Fibroblast of lung (primary cell): ENCODE measurements at places on chromosomes 7 and 10. TPM values are rescaled to one million over a fixed set of nuclear protein-coding genes. Genes with fewer than 3 reads are reported as not detected.

The CYP3A4 gene
- 0.17 TPM in 1 of 2 replicates, not detected in the other for total RNA-seq

The ERVW-1 gene
- not detected in 2 replicates for total RNA-seq

The IFIT3 gene
- 23.6 and 33.5 TPM in 2 replicates for total RNA-seq

The TACC2 gene
- 4.6 and 7.6 TPM in 2 replicates for total RNA-seq

The HOGA1 gene
- 1.0 and 1.5 TPM in 2 replicates for total RNA-seq

The MKX gene
- 2.8 and 15.0 TPM in 2 replicates for total RNA-seq

The KLF14 gene
- total RNA-seq: under 0.01 TPM in 2 replicates

The AGBL3 gene
- 1.3 TPM in 2 replicates for total RNA-seq

The RAB18 gene
- 36.0 and 42.1 TPM in 2 replicates for total RNA-seq

The MYL10 gene
- not detected in 2 replicates for total RNA-seq

The MALRD1 gene
- 1.3 and 1.7 TPM in 2 replicates for total RNA-seq

The CYP26C1 gene
- under 0.01 TPM in 2 replicates for total RNA-seq

The TNKS2 gene
- total RNA-seq: 57.5 and 61.6 TPM in 2 replicates

The DOCK1 gene
- total RNA-seq: 74.7 and 91.0 TPM in 2 replicates

The IKZF1 gene
- total RNA-seq: under 0.01 TPM in 1 of 2 replicates, not detected in the other

The PGAM2 gene
- total RNA-seq: 0.26 and 0.33 TPM in 2 replicates

The CTAGE4 gene
- 0.17 and 1.0 TPM in 2 replicates for total RNA-seq

The ICA1 gene
- under 0.01 and 0.17 TPM in 2 replicates for total RNA-seq

The SPDYE9 gene
- total RNA-seq: not detected in 2 replicates

The HABP2 gene
- total RNA-seq: not detected in 2 replicates

The MCM10 gene
- total RNA-seq: 0.51 and 0.83 TPM in 2 replicates

The PRKCQ gene
- under 0.01 and 0.26 TPM in 2 replicates for total RNA-seq

The HOXA10 gene
- under 0.01 and 0.17 TPM in 2 replicates for total RNA-seq

The CREB5 gene
- 3.1 and 28.4 TPM in 2 replicates for total RNA-seq

The AGFG2 gene
- 2.6 and 3.1 TPM in 2 replicates for total RNA-seq

The KCND2 gene
- 2.1 TPM in 2 replicates for total RNA-seq

The PPA1 gene
- 287 and 313 TPM in 2 replicates for total RNA-seq

The CXCL12 gene
- total RNA-seq: 526 and 611 TPM in 2 replicates

The PDE6C gene
- total RNA-seq: not detected in 2 replicates

The TET1 gene
- 3.3 and 3.6 TPM in 2 replicates for total RNA-seq

The TAS2R39 gene
- not detected in 2 replicates for total RNA-seq

The RPEL1 gene
- total RNA-seq: 0.17 and 0.26 TPM in 2 replicates

The PON1 gene
- not detected in 2 replicates for total RNA-seq

The OTUD1 gene
- total RNA-seq: 6.7 and 6.8 TPM in 2 replicates

The SLC13A1 gene
- not detected in 2 replicates for total RNA-seq

The POM121L12 gene
- not detected in 2 replicates for total RNA-seq

The RBM28 gene
- total RNA-seq: 9.5 and 11.2 TPM in 2 replicates

The NUDT13 gene
- total RNA-seq: 2.1 and 2.6 TPM in 2 replicates

The ADAM12 gene
- 21.0 and 33.9 TPM in 2 replicates for total RNA-seq

The SLC26A5 gene
- total RNA-seq: not detected in 2 replicates

The CCDC3 gene
- 0.26 and 0.33 TPM in 2 replicates for total RNA-seq

The A1CF gene
- not detected in 2 replicates for total RNA-seq

The MRLN gene
- not detected in 2 replicates for total RNA-seq

The EPDR1 gene
- 43.4 and 59.6 TPM in 2 replicates for total RNA-seq

The CALN1 gene
- not detected in 2 replicates for total RNA-seq

The FKBP6 gene
- not detected in 2 replicates for total RNA-seq

The KIAA1217 gene
- total RNA-seq: 0.26 and 1.5 TPM in 2 replicates

The MYOZ1 gene
- 0.17 and 0.51 TPM in 2 replicates for total RNA-seq

The CALHM2 gene
- total RNA-seq: 31.6 and 35.8 TPM in 2 replicates

The FLNC gene
- total RNA-seq: 106 and 191 TPM in 2 replicates

The LBX1 gene
- under 0.01 TPM in 2 replicates for total RNA-seq
